ENCODE measurements at places on chromosomes 6 and 20. TPM values are rescaled to one million over a fixed set of nuclear protein-coding genes. Genes with fewer than 3 reads are reported as not detected.

DNA sequence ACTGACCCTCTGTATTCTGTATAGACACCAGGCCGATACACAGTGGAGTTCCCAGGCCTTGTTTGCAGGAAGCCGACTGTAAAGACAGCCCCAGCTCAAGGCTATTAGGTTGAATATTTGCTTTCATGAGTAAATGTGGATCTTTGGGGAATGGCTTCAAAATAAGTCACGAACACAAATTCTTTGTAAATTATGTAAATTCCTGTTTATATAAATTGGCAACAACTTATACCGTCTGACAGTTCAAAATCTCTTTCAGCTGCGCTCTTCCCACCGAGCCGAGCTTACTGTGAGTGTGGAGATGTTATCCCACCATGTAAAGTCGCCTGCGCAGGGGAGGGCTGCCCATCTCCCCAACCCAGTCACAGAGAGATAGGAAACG lies 24.7 kb downstream of the EDN3 start:
- DNase-seq, result no peak

GRCh38 chr6:73803562-73804241 lies 107.7 kb downstream of the CD109 start:
- peak; percentile 42 for DNase-seq

The TUBB2B gene
- 2.5 TPM for total RNA-seq

- no peak for DNase-seq
Observed at GRCh38 chr20:59386809-59387208, 86.4 kb downstream of the EDN3 start.

DNA sequence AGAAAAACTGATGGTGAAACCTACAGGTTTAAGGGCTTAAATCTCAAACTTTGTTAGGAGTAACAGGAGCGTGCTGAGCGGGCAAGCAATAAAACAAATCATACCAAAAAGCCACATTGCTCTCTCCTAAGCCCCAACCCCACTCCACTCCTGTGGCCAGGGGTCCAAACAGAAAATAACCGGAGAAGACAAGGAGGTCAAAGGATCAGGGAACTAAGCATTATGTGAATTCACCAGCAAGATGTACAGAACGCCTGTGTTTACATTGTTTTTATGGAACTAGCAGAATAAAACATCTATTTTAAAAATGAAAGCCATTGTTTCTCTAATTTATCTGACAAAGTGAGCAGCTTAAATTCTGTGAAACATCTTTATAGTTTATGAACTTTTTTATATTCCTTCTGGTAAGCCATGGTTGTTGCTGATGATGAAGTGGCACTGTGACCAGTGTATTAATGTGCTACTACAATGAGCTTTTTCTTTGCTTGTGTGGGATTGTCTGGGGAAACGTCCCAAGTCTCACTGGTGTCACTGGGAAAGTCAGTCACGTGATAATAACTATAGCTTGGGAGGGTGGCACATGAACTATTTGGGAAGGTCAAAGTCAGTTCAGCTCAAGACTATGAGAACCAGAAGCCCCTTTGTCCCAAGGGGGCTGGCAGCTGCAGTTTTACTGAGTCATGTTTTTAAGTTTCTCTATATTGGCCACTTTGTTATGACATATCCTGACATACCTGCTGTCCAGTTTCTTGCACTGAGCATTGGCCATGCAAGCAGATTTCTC lies 9.8 kb downstream of the FAM210B start:
- DNase-seq, result no peak

- no peak for DNase-seq
Observed at GRCh38 chr6:124389127-124389526, 573.1 kb upstream of the RNF217 start.

DNA sequence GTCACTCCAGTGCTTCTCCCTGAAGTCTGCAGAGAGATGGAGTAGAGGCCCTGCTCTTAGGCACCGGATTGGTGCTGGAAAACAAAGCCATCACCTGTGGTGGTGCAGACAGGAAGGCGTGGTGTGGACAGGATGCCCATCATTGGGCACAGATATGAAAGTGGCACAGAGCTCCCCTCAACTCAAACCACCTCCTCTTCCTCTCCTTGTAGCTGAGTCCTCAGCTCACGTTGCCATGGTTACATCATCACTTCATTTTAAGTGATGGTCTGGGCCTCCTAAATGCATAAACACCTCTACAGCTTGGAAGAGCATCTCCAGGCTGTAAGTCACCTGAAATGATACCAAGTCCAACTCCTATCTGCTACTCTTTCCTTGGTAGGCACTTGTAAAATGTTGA lies 8.0 kb upstream of the RTF2 start:
- DNase-seq, result no peak

- DNase-seq, result no peak
Observed at GRCh38 chr6:111798281-111798725, 74.9 kb downstream of the FYN start.

Data from HT-29 (cell line).